ENCODE measurements at places on chromosomes 1 and 21. TPM values are rescaled to one million over a fixed set of nuclear protein-coding genes. Genes with fewer than 3 reads are reported as not detected.

Gene KCNK1
- polyA plus RNA-seq, result 6.0 TPM

DNA sequence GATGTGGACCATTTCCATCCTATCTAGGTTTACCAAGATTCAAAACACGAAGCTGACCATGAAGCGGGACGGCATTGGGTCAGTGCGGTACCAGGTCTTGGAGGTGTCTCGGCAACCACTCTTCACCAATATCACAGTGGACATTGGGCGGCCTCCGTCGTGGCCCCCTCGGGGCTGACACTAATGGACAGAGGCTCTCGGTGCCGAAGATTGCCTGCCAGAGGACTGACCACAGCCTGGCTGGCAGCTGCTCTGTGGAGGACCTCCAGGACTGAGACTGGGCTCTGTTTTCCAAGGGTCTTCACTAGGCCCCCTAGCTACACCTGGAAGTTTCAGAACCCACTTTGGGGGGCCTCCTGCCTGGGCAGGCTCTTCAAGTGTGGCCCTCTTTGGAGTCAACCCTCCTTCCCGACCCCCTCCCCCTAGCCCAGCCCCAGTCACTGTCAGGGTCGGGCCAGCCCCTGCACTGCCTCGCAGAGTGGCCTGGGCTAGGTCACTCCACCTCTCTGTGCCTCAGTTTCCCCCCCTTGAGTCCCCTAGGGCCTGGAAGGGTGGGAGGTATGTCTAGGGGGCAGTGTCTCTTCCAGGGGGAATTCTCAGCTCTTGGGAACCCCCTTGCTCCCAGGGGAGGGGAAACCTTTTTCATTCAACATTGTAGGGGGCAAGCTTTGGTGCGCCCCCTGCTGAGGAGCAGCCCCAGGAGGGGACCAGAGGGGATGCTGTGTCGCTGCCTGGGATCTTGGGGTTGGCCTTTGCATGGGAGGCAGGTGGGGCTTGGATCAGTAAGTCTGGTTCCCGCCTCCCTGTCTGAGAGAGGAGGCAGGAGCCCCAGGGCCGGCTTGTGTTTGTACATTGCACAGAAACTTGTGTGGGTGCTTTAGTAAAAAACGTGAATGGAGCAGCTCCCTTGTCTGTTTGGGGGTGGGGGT is 864 bp upstream of the CCDC24 start:
- H3K27me3 ChIP-seq, result no peaks in the 10 kb centered on the region
- H3K4me1 ChIP-seq, result no peaks in the 10 kb centered on the region
- peak overlapping the region; percentile 72 for H3K4me3 ChIP-seq
- no peak for DNase-seq
- no peak overlapping the region for H3K27ac ChIP-seq
- no peaks in the 10 kb centered on the region for H3K36me3 ChIP-seq

- no peaks in the 10 kb centered on the region for H3K4me1 ChIP-seq
- H3K27me3 ChIP-seq, result no peaks in the 10 kb centered on the region
- H3K27ac ChIP-seq, result no peak overlapping the region
- no peak for DNase-seq
- H3K36me3 ChIP-seq, result no peaks in the 10 kb centered on the region
- H3K4me3 ChIP-seq, result no peak overlapping the region
Observed at GRCh38 chr1:37362594-37363385, 111.6 kb upstream of the ZC3H12A start.

DNA sequence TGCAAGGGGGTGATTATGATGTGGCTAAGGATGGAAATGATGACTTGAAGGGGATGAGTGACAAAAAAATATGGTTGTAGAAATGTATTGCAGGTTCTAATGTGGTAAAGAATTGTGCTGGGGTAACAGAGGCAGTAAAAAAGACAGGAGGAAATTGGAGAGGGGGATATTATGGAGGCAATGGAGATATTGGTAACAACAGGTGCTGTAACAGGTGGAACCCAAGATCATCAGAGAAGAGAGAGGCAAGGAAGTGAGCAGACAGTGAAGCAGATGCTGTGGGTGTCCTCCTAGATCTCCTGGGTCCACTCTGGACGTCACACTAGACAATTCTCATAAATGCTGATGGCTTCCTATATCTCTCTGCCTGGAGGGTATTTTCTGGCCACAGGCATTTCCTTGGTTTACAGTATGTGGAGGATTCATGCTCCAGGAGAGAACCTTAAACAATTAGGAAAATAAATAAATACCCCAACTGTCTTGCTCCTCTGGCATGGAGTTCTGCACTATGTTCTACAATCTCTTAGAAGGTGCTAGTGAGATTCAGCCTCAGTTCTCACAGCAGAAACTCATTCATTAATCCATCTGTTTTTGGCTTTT is 620.3 kb upstream of the PLXNA2 start:
- peaks cover 3% of the 10 kb centered on the region for H3K27me3 ChIP-seq
- H3K4me3 ChIP-seq, result no peak overlapping the region
- H3K27ac ChIP-seq, result no peak overlapping the region
- H3K36me3 ChIP-seq, result no peaks in the 10 kb centered on the region
- DNase-seq, result no peak

GRCh38 chr1:84000196-84000885 is 1.4 kb upstream of the TTLL7 start:
- H3K27ac ChIP-seq, result no peak overlapping the region
- no peaks in the 10 kb centered on the region for H3K36me3 ChIP-seq
- DNase-seq, result no peak
- H3K4me3 ChIP-seq, result no peak overlapping the region
- H3K27me3 ChIP-seq, result peaks cover 11% of the 10 kb centered on the region

GRCh38 chr1:240492832-240493440 is 119.0 kb downstream of the GREM2 start:
- no peaks in the 10 kb centered on the region for H3K4me1 ChIP-seq
- H3K36me3 ChIP-seq, result no peaks in the 10 kb centered on the region
- H3K4me3 ChIP-seq, result no peak overlapping the region
- no peak overlapping the region for H3K27ac ChIP-seq
- DNase-seq, result no peak

Gene ICOSLG
- polyA plus RNA-seq, result 2.6 TPM

DNA sequence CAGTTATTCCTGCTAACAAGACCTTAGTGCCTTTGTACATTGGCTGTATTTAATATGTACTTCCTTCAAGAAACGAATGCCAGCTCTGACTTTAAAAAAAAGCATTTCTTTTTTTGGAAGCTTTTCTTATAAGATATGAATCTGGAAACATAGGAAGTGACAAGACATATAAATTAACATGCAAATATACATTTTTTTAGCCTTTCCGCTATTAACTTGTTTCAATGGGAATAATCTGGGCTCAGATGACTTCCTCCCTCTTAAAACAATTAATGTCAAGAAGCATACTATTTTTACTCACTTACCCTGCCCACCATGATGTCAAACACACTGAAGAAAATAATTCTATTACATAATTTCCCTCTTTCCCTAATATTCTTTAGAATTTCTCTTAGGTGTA is 1.4 kb downstream of the DENND1B start:
- H3K4me1 ChIP-seq, result peaks cover 36% of the 10 kb centered on the region
- no peak for DNase-seq
- no peaks in the 10 kb centered on the region for H3K36me3 ChIP-seq
- H3K27ac ChIP-seq, result peak overlapping the region; percentile 91
- H3K4me3 ChIP-seq, result peak overlapping the region; percentile 69

- H3K27ac ChIP-seq, result peak overlapping the region; percentile 56
- H3K36me3 ChIP-seq, result no peaks in the 10 kb centered on the region
- no peaks in the 10 kb centered on the region for H3K4me1 ChIP-seq
- H3K27me3 ChIP-seq, result no peaks in the 10 kb centered on the region
- no peak overlapping the region for H3K4me3 ChIP-seq
Observed at GRCh38 chr1:169115891-169116585, 9.5 kb downstream of the ATP1B1 start.

Gene OLFML2B
- 2.8 TPM for polyA plus RNA-seq

Gene NPL
- polyA plus RNA-seq, result 2.3 TPM

DNA sequence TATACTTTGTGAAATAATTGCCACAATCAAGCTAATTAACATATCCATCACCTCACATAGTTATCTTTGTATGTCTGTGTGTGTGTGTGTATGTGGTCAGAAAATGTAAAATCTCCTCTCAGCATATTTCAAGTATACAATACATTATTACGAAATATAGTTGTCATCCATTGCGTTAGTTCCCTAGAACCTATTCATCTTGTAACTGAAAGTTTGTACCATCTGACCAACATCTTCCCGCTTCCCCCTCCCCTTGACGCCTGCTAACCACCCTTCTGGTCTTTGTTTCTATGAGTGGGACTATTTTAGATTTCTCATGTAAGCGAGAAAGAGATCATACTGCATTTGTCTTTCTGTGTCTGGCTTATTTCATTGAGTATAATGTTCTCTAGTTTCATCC is 455.3 kb downstream of the KCNT2 start:
- H3K4me3 ChIP-seq, result no peak overlapping the region
- H3K4me1 ChIP-seq, result no peaks in the 10 kb centered on the region
- H3K36me3 ChIP-seq, result no peaks in the 10 kb centered on the region
- H3K27ac ChIP-seq, result no peak overlapping the region
- H3K27me3 ChIP-seq, result no peaks in the 10 kb centered on the region

- H3K4me3 ChIP-seq, result no peak overlapping the region
- no peaks in the 10 kb centered on the region for H3K36me3 ChIP-seq
- DNase-seq, result no peak
Observed at GRCh38 chr21:20010691-20011200, 987.5 kb upstream of the NCAM2 start.

DNA sequence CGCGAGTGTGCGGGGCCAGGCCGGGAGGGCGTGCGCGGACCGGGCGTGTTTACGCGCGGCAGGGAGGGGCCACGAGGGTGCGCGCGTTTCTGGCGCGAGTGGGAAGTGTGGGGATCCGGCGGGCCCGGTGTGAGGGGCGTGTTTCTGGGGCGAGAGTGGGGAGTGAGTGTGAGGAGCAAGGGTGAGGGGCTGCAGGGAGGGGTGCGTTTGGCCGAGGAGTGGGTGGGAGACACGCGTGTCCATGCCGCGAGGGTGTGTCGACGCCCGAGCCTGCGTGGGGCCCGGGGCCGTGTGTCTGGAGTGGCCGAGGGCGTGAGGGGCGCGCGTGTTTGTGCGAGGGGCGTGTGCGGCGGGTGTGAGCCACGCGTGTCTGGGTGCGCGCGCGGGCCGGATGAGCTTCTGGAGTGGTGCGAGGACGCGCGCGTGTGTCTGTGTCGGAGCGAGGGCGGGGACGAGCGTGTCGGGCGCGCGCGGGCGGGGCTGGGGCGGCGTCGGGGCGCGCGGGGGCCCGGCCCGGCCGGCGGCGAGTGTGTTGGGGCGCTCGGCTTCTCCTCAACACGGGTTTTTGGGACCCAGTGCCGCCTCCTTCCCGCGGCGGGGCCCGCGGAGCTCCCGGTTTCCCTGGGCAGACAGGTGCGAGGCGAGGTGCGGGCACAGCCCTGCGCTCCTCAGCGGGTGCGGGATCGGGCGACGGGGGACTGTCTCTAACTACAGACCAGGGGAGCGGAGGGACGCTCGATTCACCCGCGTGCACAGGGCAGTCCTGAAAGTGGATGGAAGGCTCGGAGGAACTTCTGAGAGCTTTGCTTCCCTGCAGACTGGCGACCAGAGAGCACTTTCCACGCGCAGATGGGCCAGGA is 65.8 kb upstream of the VAMP3 start:
- no peak overlapping the region for H3K27ac ChIP-seq
- no peaks in the 10 kb centered on the region for H3K27me3 ChIP-seq
- peak; percentile 45 for DNase-seq
- H3K4me1 ChIP-seq, result peaks cover 6% of the 10 kb centered on the region
- no peaks in the 10 kb centered on the region for H3K36me3 ChIP-seq

DNA sequence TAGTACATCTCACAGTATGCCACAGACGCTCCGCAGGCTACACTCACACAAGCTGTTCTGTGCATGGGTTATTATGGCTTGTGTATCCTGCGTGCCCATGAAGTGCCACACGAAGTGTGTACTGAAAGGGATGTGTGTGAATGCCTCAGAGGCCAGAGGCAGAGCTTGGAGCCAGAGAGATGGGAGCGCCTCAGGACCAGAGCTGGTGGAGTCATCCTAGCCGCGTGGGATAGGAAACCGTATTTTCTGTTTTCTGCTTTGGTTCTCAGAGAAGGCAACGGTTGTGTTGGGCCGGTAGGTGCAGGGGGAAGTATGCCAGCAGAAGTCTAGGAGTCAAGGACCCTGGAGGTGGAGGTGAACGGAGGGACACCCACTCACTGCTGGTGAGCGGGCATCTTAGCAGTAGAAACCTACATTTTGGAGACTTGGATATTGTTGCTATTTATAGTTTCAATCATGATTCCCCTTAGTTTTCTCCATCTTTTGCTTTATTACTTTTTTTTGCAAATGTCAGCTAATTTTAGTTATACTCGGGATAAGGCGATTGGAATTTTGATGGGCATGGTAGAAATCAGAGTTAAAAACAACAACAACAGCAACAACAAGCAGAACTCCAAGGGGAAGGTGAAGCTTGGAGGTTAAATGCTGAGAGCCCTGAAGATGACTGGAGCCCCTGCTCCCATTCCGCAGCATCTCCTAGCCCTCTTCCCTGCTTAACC is 188.2 kb downstream of the DYRK1A start:
- no peaks in the 10 kb centered on the region for H3K36me3 ChIP-seq
- DNase-seq, result no peak
- H3K27me3 ChIP-seq, result no peaks in the 10 kb centered on the region
- H3K27ac ChIP-seq, result peak overlapping the region; percentile 27
- peaks cover 37% of the 10 kb centered on the region for H3K4me1 ChIP-seq

DNA sequence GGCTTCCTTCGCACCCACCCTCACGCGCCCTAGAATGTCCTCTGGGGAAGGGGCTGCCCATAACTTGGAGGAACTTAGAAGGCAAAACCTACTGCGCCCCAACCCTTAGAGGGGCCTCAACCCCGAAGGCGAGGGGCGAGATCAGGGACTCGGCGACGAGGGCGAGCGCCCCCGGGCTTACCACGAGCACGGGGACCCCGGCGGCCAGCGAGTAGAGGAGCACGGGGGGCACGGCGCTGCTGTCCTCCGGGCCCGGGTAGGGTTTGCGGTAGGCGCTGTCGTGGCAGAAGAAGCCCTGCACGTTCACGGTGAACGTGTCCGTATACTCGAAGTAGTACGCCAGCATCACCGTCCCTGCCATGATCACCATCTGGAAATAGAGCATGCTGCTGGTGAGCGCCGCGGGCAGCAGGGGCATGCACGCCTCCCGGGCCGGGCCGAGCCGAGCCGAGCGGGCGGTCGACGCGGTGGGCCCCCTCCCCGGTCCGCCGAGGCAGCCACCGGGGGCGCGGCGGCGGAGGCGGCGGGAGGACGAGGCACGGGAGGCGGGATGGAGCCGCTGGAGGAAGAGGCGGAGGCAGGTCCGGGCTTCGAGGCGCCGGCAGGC is 304 bp downstream of the PLPPR5 start:
- peaks cover 47% of the 10 kb centered on the region for H3K27me3 ChIP-seq
- no peaks in the 10 kb centered on the region for H3K36me3 ChIP-seq

GRCh38 chr1:57017200-57017599 is 51.4 kb upstream of the C8B start:
- no peak overlapping the region for H3K4me3 ChIP-seq
- H3K27ac ChIP-seq, result no peak overlapping the region
- no peaks in the 10 kb centered on the region for H3K27me3 ChIP-seq
- H3K4me1 ChIP-seq, result no peaks in the 10 kb centered on the region
- no peak for DNase-seq

Measured in heart left ventricle (tissue), 16 donors.